ENCODE measurements at places on chromosomes 3 and 15.

GRCh38 chr3:117553461-117553860 lies 843.9 kb downstream of the TUSC7 start:
- no peak for DNase-seq

DNA sequence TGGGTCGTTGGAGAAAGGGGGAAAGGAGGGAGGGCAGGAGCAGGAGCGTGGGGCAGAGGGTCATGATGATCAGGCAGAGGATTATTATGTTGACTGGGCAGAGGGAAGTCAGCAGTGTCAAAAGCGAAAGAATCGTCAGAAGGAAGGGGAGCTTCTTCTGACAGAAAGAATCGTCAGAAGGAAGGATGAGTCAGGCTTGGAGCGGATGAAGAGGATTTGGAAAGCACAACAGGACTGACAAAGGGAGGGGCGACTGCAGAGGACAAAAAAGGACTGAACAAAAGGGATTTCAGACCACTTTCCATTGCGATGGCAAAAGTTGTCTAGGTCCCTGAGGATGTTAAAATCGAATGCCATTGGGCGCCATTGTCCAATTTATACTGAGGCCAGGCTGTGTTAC lies 1053.5 kb downstream of the SI start:
- no peak for DNase-seq

GRCh38 chr3:195172039-195172684 lies 98.8 kb downstream of the XXYLT1 start:
- DNase-seq, result no peak

DNA sequence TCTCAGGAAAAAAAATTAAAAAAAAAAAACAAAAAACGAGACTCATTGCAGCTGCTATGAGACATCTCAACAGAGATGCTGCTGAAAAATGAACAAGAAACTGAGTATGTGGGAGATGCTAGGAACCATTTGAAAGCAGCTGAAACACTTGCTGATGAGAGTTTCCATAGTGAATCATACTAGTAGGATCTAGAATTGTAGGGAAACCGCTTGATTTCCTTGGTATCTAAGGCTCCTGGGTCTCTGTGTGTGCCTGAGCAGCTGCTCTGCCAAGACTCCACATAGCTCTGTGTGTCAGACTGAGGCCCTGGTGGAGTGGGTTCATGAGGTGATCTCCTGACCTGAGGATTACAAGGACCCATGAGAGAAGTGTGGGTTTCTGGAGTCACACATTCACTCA lies 313.4 kb upstream of the NECTIN3 start:
- DNase-seq, result no peak

DNA sequence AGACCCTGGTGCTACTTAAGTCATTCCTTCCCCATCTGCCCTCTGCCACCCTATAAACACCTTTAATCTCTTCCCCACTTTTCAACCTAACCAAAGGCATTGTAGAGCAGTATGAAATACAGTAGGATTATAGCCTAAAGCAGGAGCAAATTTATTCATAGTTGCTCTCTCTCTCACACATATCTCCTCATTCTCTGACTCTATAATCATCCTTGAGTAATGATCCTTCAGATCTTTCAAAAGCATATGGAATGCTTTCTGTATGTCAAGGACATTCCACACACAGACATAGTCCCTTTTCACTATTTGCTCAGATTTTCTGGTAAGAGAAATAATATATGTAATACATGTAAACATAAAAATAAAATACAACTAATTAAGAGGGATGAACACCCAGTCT lies 54.1 kb downstream of the TRPC1 start:
- DNase-seq, result no peak

- no peak for DNase-seq
These were observed 243.3 kb upstream of the CCDC54 start for GRCh38 chr3:107133891-107134290.

DNA sequence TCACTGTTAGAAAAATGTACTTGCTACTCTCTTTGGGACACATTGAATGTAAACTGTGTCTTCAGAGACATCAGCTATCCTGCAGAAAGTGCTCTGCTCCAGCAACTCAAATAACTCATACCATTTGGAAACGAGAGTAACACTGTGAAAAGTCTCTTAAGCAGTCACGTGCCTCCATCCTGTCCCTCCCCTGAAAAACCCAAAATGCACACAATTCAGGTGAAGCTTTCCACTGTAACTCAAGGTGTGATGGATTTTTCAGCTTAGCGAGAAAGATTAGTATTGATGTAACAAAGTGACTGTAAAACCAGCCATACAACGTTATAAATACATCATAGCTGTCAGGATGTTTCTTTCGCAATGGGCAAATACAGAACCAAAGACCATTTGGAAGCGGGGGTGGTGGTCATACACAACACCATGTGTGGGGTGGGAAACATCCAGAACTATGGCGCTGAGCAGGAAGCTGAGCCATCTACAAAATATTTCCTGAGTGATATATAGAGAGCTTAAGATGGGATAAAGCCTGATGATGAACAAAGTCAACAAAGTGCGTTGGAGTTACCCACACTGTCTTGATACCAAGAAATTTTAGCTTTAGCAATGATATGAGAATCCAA lies 332.3 kb downstream of the FOXP1 start:
- DNase-seq, result no peak

GRCh38 chr3:43413676-43414368 lies 127.5 kb downstream of the SNRK start:
- no peak for DNase-seq

- DNase-seq, result no peak
These were observed 7.7 kb downstream of the FILIP1L start for GRCh38 chr3:100106531-100107141.

GRCh38 chr3:64974401-64974800 lies 286.6 kb upstream of the ADAMTS9 start:
- no peak for DNase-seq

- peak; percentile 45 for DNase-seq
These were observed 92.0 kb downstream of the PLXNA1 start for GRCh38 chr3:127074900-127075360.

GRCh38 chr3:29822071-29822470 lies 541.2 kb downstream of the RBMS3 start:
- no peak for DNase-seq

DNA sequence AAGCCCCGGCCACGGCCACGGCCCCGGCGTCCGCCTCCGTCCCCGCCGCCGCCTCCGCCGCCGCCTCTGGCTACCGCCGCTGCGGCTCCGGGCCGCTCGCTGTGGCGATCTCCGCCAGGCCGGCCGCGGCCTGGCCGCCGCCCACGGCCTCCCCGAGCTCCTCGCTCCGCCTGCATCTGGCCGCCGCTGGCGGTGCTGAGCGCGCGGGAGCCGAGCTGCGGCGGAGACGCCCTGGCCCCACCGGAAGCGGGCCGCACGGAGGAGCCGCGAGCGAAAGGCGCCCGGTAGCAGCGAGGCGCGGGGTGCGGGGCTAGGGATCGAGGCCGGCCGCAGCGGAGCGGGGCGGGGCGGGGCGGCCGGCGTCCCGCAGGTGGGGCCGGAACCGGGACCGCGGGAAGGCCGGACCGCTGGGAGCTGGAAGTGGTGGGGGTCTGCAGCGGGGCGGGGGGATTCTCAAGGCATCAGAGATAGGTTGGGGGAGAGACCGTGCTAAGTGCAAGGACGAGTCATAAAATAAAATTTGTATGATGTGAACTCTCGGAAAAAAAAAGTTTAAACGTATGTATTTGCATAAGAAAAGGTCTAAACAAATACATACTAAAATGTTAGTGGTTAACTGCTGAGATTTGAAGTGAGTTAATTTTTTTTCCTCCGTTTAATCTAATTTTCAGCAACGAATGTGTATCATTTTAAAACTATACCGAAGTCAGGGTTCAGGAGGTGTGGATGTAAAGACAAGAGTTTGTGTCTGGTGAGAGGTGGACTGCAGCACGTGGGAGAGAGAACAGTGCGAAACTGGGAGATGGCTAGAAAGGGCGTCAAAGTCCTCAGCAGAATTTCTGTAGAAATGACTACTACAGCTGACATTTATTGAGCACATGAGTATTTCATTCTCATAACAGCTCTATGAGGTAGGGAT lies at the start of gene AVEN:
AVEN (minus strand) TSS at position 334 of the 919 bp plus-strand sequence; CDS start at position 176, 158 bp downstream.
- DNase-seq, result peak; percentile 10

DNA sequence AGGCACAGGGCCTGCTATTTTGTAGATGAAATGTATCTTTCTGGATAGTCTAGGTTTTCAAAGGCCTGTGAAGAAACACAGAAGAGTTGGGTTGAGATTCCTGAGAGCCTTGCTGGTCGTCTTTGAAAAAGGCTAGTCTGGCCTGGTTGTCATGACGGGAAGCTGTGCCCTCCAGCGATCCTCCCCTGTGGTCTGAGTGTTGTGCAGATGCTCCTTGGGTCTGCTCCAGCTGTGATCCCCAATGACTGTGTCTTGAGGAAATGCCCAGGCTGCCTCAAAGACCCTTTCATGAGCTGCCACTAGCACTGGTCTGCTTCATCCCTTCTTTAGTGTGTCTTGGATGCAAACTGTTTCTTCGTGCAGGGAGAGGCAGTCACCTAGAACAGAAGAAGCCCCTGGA lies 111.0 kb upstream of the SYNPR start:
- DNase-seq, result no peak

GRCh38 chr3:12737833-12738232 lies 21.2 kb downstream of the TMEM40 start:
- DNase-seq, result no peak

- no peak for DNase-seq
These were observed 20.4 kb downstream of the RARRES1 start for GRCh38 chr3:158711886-158712285.

DNA sequence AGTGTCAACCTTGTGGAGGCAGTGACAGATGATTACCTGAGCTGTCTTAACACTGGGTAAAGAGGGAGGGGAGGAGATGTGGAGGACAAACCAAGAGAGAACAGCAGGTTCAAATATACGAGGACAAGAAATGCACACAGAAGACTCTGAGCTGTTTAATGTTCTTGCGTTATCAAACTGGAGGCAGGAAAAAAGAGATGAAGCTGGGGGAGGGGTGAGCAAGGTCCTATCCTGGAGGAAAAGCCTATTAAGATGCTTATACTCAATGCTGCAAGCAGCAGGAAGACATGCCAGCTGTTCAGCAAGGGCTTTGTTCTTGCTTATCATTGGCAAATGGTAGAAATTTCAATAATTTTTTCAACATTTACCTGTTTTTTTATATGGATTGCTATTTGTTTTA lies 345.7 kb upstream of the TRIM42 start:
- no peak for DNase-seq

DNA sequence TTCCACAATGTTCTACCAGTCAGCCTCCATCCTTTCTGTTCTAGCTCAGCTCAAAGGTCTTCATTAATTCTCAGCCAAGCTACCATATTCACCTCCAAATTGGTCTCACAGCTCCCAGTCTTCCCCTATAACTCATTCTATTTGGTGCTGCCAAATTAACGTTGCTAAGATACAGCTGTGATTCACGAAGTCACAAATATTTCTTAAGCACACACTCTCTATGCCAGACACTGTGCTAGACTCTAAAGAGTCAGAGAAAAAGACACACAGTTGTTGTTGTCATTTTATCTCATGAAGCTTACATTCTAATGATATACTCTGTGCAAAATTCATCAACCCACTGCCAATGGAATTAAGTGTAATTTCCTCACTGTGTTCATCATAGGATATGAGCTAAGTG lies 102.8 kb downstream of the FRMD5 start:
- no peak for DNase-seq

- DNase-seq, result peak; percentile 20
These were observed 16.6 kb upstream of the EHHADH start for GRCh38 chr3:185270262-185270955.

GRCh38 chr15:91865950-91866349 lies 12.4 kb downstream of the SLCO3A1 start:
- DNase-seq, result no peak

DNA sequence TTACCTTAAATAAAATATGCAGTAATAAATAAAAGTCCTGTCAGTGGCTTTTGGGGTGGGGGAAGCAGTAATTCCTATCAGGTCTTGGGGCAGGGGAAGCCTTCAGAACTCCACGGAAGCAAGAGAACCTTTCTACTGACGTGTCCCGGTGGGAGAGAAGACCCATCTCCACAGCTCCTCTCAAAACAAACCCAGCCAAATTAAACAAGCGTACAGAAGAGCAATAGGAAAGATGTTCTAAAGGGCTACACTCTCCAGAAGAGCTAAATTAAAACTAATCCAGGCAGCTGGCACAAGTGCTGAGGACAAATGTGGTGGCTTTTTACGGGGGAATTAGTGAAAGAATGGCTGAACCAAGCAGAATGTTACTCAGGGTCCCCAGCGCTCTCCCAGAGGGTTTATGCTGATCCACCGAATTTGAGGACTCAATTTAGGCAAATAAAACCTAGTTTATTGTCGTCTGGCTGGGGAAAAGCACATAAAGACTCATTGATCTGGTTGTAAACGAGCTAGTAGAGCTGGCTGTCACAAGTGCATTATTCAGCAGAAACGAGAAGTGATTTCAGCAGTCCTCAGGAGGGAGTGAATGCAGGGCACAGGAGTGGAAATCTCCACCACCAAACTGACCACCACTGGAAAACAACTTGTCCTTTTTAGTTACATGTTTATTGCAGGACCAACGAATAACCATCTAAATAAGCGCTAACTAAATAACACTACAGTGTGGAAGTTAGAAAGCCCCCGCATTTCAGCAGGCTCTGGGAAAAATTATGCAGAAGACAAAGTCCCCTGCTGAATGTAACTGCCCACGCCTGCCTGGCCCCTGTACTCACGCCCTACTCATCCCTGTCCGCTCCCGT lies 13.5 kb downstream of the BFSP2 start:
- peak; percentile 58 for DNase-seq

GRCh38 chr3:81886081-81886480 lies 124.6 kb upstream of the GBE1 start:
- no peak for DNase-seq

DNA sequence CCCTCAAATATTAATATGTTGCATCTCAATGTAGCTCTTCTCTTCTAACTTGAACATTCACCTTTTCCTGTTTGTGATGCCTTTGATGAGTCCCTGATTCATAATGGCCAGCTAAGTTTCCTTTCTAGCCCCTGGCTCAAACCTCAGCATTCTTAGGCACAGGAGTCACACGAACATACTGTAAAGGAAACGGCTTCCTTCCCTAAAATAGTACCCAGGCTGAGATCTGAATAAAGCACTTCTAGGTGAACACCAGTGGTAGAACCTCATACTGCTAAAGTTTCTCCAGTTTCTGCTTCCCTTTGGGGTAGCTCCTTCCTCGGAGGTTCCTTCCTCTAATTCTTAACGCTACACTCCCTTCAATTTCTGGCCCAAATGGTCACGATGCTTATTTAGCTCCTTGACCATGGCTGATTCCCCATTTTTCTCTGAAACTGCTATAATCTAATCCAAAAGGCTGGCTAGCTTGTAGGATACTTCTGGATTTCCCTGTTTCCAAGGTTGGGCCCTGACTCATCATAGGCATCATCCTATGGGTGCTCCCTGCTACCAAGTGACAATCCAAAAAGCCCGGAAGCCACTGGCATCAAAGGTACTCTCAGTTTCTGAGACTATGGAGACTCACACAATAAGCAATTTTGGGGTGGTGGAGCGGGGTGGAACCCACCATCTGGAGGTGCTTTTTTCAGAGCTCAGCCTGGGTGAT lies 2.4 kb downstream of the ANAPC13 start:
- DNase-seq, result no peak

- no peak for DNase-seq
These were observed 8.9 kb upstream of the PCOLCE2 start for GRCh38 chr3:142897807-142898206.

- DNase-seq, result no peak
These were observed 36.9 kb downstream of the SETMAR start for GRCh38 chr3:4340077-4340410.

Measured in NCI-H1092 treated with DMSO at 0.1 percent for 48 hours (cell line).